ENCODE measurements at places on chromosomes 7 and 10.

- no peak for DNase-seq
Observed at GRCh38 chr10:17216217-17216900, 11.7 kb upstream of the VIM start.

DNA sequence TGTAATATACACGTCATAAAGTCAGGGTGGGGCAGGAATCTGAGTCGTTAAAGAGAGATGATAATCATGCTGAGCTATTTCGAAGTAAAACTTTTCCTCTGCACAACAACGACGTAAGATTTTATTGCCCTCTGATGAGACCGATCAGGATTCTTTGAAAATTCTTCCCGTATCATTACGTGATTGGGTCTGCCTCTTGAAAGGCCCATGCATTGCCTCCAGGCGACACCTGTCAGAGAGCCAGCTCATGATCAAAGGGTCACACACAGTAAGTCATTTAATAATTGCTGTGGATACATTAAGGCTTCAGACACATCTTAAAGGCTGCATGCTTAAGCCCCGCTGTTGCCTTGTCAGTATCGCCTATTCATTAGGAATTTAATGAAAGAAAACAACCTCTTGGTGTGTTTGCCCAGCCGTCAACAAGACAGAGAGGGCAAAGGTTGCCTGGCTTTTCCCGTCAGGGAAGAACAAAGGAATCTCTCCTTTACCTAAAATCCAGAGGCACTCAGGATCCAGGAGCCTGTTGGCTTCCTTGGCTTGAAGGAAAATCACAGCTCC lies 189.0 kb upstream of the SH2B2 start:
- no peak for DNase-seq

DNA sequence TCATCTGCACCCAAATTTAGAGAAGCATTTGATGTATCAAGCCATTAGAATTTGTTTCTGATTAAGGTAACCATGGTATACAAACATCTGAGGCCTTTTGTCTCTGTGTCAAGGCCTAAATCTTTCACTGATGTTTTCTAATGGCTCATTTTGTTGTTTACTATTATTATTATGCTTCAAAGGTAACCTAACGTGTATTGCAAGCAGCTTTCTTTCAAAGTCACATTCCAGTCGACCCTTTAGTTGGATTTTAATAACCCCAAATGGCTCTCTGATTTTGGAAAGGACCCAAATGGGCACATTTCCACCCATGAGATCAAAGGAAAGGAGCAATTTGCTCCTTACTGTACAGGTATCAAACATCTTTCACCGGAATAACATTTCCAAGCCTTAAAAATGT lies 46.7 kb upstream of the WNT16 start:
- no peak for DNase-seq

DNA sequence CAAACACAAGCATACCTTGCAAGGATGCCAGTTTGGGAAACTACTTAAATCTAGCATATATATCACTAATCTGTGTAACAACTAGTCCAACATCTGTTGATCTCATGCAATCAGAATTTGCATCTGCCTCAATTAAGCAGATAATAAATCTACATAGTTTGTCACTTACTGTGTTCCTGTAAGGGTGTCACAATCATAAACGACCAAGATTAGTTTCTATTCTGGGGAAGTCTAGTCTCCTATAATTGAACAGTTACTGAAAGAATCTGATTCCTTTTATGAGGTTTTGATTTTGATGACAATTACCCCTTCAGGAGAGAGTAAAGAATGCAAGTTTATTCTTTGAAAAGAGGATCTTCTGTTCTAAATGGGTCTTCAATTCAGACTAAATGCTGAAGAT lies 85.5 kb upstream of the LRRN3 start:
- no peak for DNase-seq

DNA sequence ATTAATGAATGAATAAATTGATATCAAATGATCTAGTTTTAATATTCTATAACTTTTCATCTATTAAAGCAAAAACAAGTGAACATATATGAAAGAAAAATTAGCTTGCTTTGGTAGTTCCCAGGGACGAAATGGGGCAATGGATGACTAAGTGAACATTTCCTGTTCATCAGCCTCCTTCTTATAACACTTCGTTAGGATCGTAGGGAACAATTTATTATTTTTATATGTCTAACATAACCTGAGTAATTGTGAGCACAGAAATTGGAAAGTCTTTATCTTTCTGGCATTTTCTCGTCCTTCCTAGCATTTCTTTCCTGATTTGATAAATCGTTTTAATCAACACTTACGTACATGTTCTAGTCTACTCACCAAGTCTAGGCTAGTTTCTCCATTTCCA lies 59.1 kb upstream of the PPP1R3C start:
- no peak for DNase-seq

GRCh38 chr10:11691319-11691755 lies 50.8 kb upstream of the ECHDC3 start:
- no peak for DNase-seq

DNA sequence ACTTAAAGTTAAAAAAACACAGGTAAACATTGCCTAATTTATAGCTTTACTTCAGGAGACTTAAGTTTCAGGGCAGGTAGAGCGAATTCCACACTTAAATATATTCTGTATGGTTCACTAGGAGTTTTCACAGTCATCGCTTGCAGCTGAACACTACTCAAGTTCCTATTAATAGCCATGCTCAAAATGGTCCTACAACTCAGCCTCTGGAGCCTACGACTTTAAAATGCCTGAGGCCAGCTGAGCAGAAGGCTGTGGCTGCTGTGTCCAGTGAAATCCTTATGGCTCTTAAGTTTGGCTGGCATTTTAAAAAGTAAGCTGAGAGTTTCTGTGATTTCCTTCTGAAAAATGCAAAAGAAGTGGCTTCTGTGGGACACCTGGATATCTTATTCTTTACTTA lies 105.4 kb upstream of the GLI3 start:
- DNase-seq = no peak

GRCh38 chr10:71307469-71308085 lies 11.5 kb upstream of the SLC29A3 start:
- DNase-seq = peak; percentile 51

GRCh38 chr7:107210400-107210799 lies 41.6 kb downstream of the HBP1 start:
- no peak for DNase-seq

- peak; percentile 55 for DNase-seq
Observed at GRCh38 chr10:6918305-6918704, 338.2 kb upstream of the PRKCQ start.

- peak; percentile 35 for DNase-seq
Observed at GRCh38 chr10:6033954-6034353, 28.2 kb downstream of the IL2RA start.

GRCh38 chr10:36280321-36280741 lies 638.2 kb upstream of the FZD8 start:
- DNase-seq = no peak

DNA sequence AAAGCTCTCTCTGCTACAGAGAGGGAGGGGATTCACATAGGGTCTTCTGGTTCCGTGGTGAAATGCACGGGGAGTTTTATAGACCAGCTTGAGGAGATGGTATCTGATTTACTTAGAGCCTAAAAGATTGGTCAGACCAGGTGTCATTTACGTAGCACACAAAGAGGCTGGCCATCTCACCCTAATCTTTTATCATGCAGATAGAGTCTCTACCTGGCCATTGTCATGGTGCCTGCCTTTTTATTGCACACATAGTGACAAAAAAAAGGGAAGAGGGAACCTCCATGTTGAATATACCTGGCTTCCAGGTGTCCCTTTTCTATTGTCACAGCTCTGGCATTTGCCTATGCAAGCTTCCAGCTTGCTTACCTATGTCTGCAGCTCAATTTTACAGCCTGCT lies 1456.1 kb downstream of the GATA3 start:
- no peak for DNase-seq

- DNase-seq = no peak
Observed at GRCh38 chr10:47035819-47036337, 124.7 kb downstream of the PTPN20 start.

GRCh38 chr10:821322-821721 lies 110.2 kb downstream of the LARP4B start:
- DNase-seq = no peak

- peak; percentile 56 for DNase-seq
Observed at GRCh38 chr7:130417213-130417612, 23.6 kb downstream of the CEP41 start.

- DNase-seq = no peak
Observed at GRCh38 chr7:155692317-155692716, 47.9 kb downstream of the RBM33 start.

- DNase-seq = peak; percentile 24
Observed at GRCh38 chr7:88546808-88547207, 212.7 kb upstream of the ZNF804B start.
